ENCODE measurements at places on chromosomes 6 and 20.

DNA sequence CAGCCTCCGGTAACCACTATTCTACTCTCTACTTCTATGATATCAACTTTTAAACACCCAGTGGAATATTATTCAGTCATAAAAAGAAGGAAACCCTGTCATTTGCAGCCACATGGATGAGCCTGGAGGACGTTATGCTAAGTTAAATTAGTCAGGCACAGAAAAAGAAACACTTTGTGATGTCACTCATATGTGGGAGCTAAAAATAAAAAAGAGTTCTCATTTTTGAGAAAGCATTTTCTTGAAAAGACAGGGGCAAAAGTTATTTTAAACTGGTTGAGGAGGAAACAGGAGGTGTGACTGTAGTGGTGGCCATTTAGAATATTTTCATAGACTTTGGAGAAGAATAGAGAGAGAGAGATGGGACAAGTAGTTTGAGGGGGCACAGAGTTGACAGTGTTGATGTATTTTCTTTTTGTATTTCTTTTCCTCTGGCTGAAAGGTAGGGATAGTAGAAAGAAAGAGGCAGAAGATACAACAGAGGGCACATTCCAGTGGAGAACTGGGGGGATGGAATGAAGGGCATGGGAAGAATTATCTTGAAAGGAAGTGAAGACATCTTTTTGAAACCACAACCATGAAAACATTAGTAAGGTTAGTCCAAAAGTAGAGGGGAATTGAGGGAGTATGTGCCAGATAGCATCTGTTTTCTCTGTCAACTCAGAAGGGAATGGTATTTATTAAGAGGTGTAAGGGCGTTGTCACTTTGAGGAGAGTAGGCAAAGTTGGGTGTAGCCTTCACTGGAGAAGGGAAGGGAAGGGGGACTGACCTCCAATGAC lies 181.3 kb upstream of the GMDS start:
- no peak for DNase-seq

GRCh38 chr6:118894425-118895260 lies 691 bp downstream of the ASF1A start:
- DNase-seq, result peak; percentile 17

DNA sequence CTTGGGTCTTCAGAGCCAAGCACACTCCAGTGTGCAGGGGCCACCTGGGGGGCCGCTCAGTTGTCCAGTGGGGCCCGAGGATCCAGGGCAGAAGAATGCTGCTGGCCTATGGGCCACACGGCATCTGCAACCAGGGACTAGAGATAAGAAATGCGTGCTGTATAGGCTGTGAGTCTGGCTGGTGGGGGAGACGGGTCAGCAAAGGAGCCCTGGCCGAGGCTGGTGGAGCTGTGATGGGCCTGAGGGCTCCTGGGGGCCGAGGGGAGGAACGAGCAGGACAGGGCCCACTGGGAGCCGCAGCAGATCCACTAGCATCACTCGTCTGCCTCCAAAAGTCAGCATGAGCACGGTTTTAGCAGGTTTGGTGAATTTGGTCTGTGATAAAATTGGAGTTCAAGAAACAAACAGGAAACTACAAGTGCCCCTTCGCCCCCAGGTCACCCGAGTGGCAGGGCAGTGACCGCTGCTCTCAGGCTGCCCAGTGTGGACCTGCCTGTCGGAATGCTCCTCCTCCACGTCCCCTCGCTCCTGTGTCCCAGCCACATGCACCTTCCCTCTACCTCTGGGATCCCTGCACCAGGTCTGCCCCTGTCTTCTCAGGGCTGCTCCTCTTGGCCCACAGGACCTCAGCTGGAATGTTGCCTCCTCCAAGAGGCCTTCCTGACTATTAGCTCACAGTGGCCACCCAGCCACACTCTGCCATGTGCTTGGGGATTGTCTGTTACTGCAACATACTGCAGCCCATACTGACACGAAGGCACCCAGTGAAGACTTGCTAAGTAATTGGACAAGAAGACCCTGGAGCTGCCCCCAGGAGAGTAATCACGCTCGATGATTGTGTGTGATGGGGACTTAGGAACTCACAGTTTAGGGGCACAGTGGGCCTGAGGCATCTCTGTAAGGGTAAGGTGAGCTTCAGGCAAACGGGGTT lies 10.9 kb downstream of the ACSS1 start:
- DNase-seq, result no peak

GRCh38 chr6:99458319-99458718 lies 33.2 kb upstream of the PNISR start:
- DNase-seq, result no peak

DNA sequence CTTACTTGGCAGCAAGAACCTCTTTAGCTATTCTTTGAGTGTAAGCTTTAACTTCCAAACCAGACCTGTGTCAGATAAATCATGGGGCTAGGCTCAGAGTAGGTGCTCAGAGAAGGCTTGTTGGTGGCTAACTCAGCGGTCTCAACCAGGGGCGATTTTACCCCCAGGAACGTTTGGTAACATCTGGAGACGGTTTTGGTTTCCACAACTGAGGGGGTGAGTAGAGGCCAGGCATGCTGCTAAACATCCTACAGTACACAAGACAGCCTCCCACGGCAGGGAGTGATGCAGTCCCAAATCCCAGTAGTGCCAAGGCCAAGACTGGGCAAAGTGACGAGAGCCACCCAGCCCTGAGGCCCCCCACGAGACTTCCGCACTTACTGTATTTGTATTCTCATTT lies 59.2 kb downstream of the RAB44 start:
- DNase-seq, result no peak

DNA sequence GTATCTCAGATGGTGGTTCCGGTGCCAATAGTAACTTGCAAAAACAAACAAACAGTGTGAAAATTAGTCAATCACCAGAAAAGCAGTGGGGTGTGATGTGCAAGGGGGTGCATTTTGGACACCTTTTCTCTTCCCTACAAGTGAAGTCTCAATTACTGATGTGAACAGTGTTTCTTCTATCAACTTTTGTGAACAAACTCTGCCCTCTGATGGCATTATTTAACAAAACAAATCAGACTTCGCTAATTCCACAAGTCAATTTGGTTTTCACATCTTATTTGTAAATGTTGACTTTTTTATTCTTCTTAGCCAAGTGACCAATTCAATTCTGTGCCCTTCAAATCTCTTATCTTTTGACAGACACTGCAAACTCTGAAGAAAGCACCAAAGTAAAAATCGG lies 212.2 kb downstream of the UST start:
- DNase-seq, result no peak

DNA sequence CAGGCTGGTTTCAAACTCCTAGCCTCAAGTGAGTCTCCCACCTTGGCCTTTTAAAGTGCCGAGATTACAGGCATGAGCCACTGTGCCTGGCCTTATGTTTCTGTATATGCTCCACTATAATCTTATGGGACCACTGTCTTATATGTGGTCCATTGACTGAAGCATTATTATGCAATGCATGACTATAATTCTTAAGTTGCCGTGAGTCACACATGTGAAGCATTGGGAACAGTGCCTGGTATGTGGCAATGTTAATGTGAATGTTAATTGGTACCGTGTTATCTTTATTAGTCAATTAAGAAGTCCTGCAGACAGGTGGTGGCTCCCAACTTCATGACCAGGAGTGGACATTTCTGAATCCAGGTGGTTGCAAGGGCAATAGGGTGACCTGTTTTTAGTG lies 14.7 kb upstream of the ASXL1 start:
- no peak for DNase-seq

GRCh38 chr6:125931733-125932450 lies 24.7 kb upstream of the HINT3 start:
- DNase-seq, result no peak

- no peak for DNase-seq
These were observed 312.3 kb downstream of the TAF4 start for GRCh38 chr20:61753316-61753942.

- no peak for DNase-seq
These were observed 128.9 kb upstream of the AKIRIN2 start for GRCh38 chr6:87830907-87831306.

- DNase-seq, result no peak
These were observed 247.8 kb downstream of the BMP2 start for GRCh38 chr20:7015257-7015656.

- no peak for DNase-seq
These were observed 55.9 kb upstream of the TASP1 start for GRCh38 chr20:13694420-13695150.

DNA sequence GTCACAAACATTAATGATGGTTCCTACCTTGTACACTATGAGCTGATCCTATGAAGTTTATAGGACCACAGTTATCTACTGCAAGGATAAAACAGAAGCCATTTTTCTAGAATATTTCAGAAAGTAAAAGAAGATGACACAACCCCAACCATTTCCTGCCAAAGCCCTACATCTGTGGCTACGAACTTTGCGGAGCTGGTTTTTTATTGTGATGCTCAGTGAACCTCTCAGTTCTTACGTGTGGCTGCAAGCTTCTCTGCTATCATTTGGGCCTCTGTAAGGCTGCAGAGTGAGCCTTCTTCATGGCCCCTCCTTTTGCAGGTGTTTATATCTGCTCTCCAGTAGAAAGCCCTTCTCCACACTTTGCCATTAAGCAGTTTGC lies 17.8 kb upstream of the TAGAP start:
- DNase-seq, result no peak

DNA sequence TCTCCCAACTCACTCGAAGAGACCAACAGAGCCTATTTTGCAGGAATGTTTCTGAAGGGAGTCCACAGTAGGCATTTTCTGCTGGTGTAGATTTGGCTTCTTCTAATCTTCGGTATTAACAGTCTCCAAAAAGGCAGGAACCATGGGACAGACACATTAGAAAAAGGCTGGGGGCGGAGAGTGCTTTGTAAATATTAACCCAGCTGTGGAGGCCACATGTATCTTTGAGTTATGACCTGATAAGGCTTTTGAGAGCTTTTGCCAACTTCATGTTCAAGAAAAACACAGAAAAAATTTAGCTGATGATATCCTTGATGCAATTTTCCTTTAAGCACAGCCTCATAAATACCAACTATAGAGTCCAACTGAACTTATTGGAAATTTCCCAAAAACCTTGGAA lies 119.4 kb upstream of the TSHZ2 start:
- DNase-seq, result no peak

DNA sequence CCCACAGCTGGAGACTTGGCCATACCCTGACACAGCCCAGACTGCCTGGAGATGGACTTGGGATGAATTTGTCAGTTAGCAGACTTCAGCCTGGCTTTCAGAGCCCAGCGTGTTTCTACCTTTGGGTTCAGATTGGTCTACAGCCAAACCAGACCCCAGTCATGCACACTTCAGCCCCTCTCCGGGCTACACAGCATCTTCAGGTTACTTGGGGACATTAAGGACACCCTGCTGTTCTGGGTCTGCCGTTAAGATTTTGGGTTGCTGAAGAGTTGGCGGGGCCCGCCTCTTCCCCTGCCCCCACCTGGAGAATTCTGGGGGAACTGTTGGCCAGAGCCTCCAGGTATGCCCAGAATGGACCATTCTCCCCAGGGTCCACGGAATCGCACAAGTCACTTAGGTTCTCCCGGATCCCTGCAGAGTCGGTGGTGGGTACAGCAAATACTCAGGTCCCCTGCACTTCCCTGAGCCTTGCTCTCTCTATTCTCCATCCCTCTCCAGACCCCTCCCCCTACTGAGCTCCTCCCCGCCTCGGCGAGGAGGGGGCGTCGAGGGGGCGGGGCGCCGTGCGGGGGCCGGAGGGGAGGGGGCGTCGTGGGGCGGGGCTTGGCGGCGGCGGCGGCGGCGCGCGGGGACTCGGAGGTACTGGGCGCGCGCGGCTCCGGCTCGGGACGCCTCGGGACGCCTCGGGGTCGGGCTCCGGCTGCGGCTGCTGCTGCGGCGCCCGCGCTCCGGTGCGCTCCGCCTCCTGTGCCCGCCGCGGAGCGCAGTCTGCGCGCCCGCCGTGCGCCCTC lies at the start of gene PTK7:
Gene PTK7 (plus strand): TSS at position 645 of the 794 bp plus-strand sequence. CDS start 175 bp downstream, outside the sequence.
- no peak for DNase-seq

DNA sequence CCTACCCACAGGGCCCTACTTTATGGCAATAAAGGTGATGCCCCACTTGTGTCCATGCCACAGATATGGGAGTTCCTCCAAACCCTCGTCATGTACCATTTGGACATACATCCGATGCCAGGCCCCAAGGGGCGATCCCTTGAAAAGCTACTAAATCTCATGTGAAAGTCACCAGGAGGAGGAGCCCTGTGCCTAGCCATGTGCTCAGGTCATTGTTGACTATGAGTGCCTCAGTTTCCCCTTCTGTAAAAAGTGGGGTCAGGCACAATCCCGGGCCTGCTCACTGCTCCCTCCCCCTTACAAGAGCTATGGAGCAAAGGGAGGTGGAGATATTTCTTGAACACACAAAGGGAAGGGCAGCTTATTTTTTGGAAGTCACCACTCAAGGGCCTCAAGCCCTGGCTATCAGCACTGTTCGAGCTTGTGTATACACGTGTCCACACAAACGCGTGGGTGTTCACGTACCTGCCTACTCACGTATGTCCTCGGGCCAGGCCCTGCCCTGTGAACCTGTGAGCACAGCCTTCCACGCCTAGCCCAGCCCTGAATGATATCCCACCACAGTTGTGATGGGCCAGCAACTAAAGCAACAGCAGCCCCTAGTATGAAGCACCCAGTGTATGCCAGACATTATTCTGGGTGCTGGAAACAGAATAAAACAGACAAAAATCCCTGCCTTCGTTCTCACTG lies 1.9 kb downstream of the ACTL10 start:
- DNase-seq, result no peak

DNA sequence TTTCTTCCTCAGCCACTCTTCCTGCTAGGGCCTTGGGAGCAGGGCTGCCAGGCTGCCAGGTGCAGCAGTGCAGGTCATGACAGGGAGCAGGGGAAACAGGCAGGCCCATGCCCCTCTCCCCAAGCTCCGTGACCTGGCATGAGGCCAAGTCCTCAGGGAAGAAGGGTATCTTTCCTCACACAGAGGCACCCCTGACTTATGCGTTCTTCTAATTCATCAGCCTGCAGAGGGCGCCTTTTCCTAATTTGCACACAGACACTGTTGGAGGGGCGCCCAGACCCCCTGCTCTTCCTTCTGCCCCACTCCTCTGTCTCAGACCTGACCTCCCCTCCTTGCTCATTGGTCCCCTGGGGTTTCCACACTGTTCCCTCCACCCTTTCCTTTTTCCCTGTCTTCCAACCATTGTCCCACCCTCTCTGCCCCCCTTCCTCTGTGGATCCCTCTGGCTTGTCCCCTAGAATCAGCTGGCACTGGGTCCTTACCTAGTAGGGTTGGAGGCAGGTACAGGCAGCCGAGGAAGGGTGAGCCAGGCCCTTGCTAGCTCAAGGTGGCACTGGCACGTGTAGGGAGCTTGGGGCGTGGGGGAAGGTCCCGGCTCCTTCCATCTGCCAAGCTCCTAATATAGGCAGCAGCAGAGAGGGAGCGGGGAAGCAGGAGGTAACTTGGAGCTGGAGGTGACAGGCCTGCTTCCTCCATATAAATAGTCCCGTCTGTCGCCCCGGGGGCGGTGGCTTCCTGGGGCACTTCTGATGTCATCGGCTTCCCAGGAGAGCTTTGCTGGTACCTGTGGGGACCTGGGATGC lies 154.9 kb upstream of the MLN start:
- DNase-seq, result no peak

Measured in stimulated activated CD8-positive, alpha-beta memory T cell treated with anti-CD3 and anti-CD28 coated beads, Interleukin-4, amount 100 ng/mL, for 1 hour (primary cell).